Skin of body (tissue), 3 donors: ENCODE measurements at places on chromosomes 16 and 17. TPM values are rescaled to one million over a fixed set of nuclear protein-coding genes. Genes with fewer than 3 reads are reported as not detected.
A peak's percentile ranks its signal among the peaks of the same experiment; 100 is the strongest.

GRCh38 chr17:74773871-74774286, 2.3 kb downstream of the NAT9 start:
- no peak for DNase-seq

GRCh38 chr16:72286936-72287620, 115.1 kb upstream of the PMFBP1 start:
- DNase-seq: no peak

DNA sequence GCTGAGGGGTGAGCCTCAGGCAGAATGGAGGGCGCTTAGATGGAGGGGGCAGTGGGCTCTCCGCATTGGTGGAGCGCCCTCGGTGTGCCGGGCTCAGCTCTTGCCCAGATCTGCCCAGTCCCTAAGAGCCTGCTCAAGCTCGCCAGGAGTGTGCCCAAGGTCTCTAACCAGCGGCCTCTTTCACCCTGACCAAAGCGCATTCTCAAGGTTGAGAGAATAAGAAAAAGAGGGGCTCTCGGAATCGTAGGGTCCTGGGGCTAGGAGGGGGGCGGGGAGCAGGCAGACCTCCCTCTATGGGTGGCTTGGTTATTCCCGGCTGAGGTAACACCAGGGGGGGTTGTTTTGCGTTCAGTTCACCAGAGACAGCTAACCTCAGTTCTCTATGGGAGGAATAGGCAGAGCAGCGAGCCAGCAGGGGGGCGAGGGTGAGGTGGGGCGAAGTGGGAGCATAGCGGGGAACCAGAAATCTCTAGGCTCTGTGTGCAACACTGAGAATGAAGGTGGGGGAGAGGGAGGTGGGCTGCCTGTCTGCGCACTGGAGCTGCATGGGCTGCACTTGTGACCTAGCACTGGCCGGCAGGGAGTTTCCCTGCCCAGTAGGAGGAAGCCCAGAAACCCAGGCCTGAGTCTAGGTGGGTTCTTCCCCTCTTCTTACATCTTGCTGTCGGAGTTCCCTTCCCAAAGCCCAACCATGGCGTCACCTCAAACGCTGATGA, 3.0 kb downstream of the TMEM132E start:
- DNase-seq: no peak

DNA sequence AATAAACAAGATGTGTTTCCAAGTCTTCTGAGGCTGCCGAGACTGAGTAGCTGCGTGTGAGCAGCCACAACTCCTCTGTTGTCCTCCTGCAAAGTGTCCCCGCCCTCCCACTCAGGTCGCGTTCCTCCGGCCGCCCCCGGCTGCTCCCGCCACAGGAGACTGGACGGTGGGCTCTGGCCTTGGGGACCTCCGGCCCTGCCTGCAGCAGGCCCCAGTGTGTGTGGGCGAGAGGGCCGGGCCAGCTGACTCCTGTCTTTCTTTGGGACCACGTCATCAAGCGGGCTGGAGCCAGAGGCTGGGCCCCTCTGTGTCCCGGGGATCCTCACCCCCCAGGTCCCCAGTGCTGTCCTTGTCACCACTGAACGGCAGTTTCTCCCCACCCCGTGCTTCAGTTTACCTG, 175.3 kb downstream of the NPIPB11 start:
- no peak for DNase-seq

GRCh38 chr17:58643147-58643546, 48.7 kb downstream of the TEX14 start:
- DNase-seq: no peak

- DNase-seq: no peak
Observed at GRCh38 chr17:2123375-2124251, 68.7 kb downstream of the HIC1 start.

DNA sequence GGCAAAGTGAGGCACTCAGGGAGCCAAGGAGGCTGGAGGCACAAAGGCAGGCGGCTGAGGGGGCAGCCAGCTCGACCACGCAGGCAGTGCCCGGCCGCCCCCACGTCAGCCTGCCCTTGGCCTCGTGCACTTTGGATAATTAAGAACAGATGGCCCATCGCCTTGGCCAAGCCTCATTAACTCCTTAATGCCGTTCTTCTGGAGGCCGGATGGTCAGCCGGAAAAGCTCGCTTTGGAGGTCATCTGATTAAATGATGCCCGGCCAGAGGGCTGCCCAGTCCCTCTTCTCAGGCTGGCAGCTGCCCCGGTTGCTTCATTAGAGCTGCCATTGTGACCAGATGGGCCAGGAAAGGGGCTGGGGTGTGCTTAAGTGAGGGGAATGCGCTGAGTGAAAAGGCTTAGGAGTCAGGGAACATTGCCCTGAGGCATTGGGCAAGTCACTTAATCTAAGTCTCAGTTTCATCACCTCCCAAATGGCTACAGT, 364.0 kb downstream of the NPIPA8 start:
- no peak for DNase-seq

- DNase-seq: no peak
Observed at GRCh38 chr17:193426-193810, 12.0 kb upstream of the DOC2B start.

DNA sequence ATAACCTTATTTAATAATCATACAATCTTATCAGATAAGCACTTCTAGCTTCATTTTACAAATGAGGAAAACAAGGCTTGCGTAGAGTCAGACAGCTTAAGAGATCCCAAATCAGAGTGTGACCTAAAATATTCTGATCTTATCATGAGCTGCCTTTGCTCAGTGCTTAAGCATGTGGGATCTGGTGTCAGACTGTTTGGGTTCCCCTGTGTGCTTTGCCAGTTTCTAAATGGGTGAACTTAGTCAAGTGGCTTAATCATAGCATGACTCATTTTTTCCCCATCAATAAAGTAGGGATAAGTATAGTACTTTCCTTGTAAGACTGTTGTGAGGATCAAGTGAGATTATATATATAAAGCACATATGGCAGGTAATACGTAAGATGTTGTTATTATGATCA, 612.6 kb upstream of the C16orf82 start:
- no peak for DNase-seq

DNA sequence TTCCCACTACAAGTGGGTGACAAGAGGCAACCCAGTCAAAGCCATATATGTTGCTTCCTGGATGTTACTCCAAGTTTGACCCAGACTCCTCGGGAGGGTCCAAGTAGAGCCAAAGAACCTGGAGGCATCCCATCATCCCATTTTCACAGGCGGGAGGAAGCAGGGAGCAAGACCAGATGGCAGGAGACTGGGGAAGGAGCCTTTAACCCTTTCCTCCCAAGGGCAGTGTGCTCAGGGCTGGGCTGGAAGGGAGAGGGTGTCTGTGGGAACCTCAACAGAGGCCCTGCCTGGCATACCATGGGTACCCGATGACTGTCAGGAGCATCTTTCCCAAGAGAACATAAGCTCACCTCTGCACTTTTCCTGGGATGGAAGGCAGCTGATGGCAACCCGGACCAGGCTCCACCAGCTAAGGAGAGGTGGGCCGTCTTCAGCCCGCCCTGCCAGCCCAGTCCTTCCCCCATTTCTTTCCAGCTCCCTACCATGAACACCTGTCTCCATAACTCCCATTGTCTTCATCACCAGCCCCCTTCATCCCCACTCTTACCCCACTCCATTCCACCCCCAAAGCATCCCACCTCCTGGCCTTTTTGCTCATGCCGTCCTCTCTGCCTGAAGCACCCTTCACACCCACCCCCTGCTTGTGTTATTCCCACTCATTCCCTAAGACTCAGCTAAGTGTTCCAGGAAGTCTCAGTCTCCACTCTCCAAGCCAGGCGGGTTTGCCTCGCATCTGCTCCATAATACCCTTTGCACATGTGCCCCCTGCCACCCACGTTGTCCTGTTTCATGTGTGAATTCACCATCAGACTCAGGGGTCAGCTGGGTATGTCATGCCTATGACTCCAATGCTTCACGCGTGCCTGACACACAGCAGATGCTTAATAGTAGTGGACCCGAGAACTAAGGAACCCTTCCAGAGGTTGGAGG, 5.9 kb upstream of the SLC16A5 start:
- no peak for DNase-seq

DNA sequence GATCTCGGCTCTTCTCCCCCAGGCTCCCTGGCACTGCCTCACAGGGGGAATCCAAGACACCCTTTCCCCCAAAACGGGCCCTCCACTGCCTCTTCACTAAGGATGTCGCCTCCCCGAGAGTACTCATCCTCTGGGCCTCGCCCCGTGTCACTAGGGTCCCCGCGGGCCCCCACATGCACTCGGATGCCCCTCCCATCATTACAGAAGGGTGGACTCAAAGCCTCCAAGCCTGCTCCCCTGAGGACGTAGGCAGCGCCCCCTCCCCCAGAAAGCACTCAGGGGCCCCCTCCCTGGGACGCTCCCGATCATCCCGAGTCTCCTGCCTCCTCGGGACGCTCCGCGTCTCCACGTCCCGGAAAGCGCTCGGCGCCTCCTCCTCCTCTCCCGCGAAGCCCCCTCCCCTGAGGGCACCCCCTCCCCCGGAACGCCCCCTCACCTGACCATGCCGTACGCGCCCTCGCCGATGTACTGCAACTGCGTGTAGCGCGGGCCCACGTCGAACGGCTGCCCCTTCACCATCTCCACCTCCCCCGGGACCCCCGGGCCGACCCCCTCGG, 338 bp downstream of the MAPK3 start:
- DNase-seq: no peak

GRCh38 chr16:58020628-58021521, 4.7 kb upstream of the MMP15 start:
- DNase-seq: no peak

- peak; percentile 86 for DNase-seq
Observed at GRCh38 chr16:30698816-30699614, at the start of gene SRCAP. TSS of gene SRCAP (plus strand) at chr16:30699171. CDS start at chr16:30700825, 1,654 bp downstream.

GRCh38 chr17:74815550-74816370, 39.6 kb upstream of the NAT9 start:
- DNase-seq: no peak

- DNase-seq: peak; percentile 45
Observed at GRCh38 chr17:35713069-35713728, 18.2 kb upstream of the RASL10B start.

DNA sequence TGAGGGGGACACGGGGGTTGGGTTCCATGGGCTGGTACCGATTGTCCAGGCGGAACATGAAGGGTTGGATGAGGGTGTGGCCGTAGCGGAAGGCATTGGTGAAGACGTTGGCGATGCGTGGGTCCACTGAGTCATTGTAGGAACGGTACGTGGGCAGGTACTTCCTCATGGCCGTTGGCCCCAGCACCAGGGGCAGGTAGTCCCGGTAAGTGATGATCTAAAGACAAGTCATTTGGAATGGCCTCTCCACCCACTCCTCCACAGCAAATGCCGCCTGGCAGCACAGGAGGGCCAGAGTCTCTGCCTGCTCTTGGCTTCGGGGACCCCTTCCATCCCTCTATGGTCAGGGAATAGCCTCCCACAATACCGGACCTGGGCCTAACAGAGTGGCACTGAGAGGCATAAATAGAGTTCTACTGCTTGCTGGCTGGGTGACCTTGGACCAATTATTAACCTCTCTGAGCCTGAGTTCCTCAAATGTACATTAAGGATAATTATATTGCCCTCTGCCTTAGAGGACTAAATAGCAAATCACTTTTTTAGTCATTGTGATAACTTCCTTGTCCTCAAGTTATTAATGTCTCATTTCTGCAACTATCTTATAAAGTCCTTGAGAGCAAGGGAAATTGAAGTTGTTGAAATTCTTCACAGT, 7.2 kb downstream of the MPO start:
- no peak for DNase-seq

GRCh38 chr16:71287454-71287853, 1.7 kb downstream of the CMTR2 start:
- DNase-seq: no peak

DNA sequence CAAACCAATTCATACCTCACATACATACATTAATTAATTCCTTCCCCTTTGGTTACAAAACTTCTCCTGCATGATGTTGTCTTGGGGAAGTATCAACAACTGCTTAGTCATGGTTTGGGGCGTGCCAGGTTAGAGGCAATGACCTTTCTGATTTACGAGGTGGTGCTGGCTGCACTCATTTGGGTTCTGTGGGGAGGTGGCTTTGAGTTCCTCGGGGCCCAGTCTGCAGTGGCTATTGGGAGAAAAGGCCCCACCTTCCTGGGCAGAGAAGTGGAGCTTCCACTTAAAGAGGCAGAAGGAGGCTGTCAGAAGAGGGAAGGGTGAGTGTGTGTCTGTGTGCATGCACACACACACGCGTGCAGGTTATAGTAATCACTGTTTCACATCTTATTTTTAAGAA, 10.2 kb upstream of the ETV4 start:
- no peak for DNase-seq

- DNase-seq: no peak
Observed at GRCh38 chr16:78259873-78260272, 160.4 kb downstream of the WWOX start.

GRCh38 chr17:29219378-29220047, 27.1 kb upstream of the CRYBA1 start:
- peak; percentile 49 for DNase-seq

DNA sequence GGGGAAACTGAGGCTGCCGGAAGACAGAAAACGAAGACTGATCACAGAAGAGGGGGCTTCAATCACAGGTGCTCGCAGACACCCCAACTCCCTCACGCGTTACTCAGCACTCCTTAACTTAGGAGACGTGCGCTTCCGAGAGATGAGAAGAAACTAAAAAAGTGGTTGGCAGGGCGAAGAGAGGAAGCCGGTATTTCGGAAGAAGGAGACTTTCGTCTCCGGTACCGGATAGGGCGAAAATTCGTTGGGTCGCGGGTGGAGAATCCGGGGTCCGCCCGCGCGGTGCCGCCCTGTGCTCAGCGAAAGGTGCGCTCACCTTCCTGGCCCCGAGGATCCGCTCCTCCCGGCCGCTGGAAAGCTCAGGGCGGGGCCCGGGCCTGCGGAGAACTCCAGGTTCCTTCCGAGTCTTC, 917 bp upstream of the TBX2 start:
- no peak for DNase-seq

GRCh38 chr17:8611619-8612298, 18.8 kb downstream of the MYH10 start:
- no peak for DNase-seq

DNA sequence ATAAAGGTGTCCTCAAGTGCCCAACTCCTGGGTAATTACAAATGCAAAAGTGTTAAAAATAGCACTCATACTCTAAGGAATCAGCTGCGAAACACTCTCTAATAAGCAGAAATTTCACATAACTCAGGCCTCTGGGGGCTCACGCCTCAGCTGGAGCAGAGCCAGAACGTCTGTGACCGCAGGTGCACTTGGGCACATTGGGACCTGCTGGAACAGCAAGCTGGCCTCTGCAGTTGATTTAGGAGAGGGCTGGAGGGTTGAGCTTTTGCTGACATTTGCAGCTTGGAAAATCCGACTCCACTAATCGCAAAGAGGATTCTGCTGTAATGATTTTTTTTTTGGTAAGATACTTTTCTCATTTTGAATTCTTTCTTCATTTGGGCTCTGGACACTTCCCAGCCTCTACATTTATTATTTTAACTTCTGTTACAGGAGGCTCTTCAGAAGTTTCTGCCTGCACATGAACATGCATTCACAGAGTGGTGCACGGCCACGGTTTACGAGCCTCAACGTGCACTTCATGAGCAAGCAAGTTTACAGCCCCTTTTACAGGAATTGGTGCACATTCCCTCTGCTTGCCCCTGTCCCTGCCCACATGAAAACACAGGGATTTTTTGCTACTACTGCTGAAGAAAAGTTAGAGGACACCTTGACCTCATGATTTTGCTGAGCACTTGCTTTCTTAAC, 4.1 kb upstream of the SNTB2 start:
- no peak for DNase-seq

ST6GALNAC2 gene
- total RNA-seq: 28.0 TPM

UBE2O gene
- total RNA-seq: 20.2 TPM

PLA2G10 gene
- total RNA-seq: not detected

TIGD7 gene
- total RNA-seq: 10.3 TPM

OR3A2 gene
- total RNA-seq: 0.30 TPM
